HFF-Myc (cell line): ENCODE measurements at places on chromosomes 11 and 22.

DNA sequence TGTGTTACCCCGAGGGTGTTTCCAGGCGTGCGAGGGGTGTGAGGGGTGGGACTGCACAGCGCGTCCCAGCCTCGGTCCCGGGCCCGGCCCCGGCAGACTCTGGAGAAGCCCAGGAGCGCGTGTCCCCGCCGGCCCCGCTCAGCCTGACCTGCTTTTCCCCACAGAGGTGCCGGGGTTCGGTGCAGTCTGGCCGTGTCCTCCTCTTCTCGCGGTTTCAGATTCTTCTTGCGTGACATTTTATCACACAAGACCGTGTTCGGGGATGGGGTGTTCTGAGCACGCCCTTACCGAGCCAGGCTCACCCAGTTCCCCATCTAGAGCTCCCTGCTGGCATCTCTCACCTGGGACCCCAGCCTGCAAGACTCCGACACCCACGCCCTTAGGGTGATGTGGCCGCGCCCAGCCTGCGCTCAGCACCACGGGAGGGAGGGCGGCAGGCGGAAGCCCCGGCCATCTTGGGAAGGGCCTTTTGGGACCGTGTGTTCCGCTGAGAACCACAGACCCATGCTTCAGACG is 775.6 kb downstream of the BRD1 start:
- DNase-seq = no peak

- DNase-seq = no peak
Observed at GRCh38 chr22:50503475-50504145, 3.9 kb downstream of the LMF2 start.

GRCh38 chr22:29233277-29233877 is 27.7 kb downstream of the EMID1 start:
- DNase-seq = no peak

DNA sequence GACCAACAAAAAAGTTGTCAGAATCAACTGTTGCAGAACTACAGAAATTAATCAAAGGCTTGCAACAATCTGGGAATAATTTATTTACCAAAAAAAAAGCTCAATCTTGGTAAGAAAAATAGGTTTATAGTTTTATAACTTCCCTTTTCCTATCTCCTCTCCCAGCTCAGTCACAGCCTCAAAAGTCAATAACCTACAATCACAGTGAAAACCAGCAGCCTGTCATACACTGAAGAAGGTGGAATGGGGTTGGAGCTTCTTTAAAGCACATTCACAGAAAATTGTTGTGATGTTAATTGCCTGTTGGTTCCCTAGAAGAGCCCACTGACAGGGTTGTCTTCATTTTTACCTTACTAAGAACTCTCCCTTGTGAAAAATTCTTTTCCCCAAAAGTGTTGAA is 50.7 kb upstream of the CEP126 start:
- DNase-seq = no peak

DNA sequence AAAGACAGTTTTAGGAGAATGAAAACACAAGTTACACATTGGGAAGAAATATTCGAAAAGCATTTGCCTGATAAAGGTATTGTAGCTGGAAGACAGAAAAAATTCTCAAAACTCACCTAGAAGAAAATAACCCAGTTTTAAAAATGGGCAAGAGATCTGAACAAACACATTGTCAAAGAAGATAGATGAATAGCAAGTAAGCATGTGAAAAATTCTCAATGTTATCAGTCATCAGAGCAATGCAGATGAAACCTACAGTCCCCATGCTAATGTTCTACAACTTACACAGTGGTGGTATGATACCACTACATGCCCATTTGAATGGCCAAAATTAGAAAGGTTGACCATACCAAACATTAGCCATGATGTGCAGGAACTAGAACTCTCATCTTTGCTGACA is 29.4 kb downstream of the PPARA start:
- DNase-seq = no peak

GRCh38 chr11:79697905-79698304 is 257.1 kb upstream of the TENM4 start:
- DNase-seq = no peak

- no peak for DNase-seq
Observed at GRCh38 chr22:48876951-48877350, 950.7 kb downstream of the BRD1 start.

DNA sequence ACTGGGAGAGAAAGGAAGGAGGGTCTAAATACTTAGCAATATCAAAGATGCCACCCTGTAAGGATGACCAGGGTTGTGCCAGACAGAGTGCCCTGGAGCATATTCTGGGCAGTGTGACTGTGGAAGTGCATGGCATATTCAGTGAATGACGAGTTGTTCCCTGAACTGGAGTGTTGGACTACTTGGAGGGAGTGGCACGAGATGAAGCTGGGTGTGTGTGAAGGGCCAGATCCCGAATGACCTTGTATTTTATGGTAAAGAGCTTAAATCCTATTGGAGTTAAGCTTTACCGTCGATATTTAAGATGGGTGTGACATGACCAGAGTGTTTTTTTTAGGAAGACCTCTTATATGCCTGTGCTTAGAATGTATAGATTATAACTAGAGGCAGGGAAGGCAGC is 48.8 kb downstream of the STIM1 start:
- DNase-seq = no peak

DNA sequence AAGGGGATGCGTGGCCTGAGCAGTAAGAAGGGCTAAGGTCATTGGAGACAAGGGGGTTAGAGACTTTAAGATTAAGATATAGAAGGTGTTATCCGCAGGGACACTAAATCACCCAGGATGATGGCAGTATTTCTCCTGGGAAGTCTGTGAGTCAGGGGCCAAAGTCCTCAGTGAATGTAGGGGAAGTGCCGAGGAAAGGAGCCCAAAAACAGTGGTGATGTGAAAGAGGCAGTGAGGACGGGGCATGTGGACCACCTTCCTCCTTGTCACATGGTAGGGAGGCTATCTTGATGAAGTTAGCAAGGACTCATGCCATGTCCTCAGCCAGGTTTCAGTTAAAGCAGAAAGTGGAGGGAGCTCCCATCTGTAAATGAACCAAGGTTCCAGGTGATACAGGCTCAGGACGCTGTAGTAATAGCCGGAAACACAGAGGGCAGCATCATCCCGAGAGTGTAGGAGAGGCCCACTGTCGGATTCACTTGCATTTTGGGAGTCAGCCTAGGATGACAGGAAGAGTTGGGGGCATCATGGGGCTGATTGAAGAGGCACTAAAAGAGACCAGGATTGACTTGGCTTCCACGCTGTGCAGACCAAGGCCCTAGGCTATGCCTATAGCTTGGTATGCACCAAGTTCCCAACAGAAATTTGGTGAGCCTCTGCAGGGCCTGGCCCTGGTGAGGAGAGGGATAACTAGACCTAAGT is 33.5 kb downstream of the WEE1 start:
- no peak for DNase-seq

DNA sequence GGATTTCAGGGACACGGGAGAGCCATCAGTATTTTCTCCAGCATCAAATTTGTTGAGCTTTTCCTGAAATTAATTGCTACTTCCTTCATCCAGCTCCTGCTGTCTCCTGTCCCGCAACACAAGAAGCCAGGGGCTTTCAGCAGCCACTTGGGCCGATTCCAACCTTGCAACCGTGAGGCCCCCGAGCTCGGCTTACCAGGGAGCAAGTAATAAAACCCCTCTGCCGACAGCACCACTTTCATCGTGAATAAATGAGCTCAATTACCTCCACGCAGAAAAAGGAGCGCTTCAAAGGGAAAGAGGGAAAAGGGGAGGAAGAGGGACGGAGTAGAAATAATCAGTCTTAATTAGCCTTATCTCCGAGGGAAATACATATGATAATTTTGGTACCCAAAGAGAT is 76.6 kb downstream of the CELSR1 start:
- DNase-seq = no peak

GRCh38 chr22:32325416-32325801 is 32.3 kb upstream of the RFPL3 start:
- DNase-seq = no peak

DNA sequence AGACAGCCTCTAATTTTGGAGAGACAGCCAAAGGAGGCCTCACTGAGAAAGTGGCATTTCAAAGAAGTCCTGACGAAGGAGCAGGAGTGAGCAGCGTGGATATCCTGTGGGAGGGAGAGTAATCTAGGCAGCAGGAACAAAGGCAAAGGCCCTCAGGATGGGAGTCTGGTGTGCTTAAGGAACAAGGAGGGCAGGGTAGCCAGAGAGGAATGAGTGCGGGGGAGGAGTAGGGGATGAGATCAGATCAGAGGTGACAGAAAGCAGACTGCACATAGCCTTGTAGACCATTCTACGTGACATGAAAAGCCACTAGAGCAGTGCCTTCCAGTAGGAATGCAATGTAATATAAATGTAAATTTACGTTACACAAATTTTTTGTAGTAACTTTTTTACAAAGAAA is 5.6 kb downstream of the SLC36A4 start:
- no peak for DNase-seq
